ENCODE measurements at places on chromosomes 7 and 10. TPM values are rescaled to one million over a fixed set of nuclear protein-coding genes. Genes with fewer than 3 reads are reported as not detected.
A peak's percentile ranks its signal among the peaks of the same experiment; 100 is the strongest.

DNA sequence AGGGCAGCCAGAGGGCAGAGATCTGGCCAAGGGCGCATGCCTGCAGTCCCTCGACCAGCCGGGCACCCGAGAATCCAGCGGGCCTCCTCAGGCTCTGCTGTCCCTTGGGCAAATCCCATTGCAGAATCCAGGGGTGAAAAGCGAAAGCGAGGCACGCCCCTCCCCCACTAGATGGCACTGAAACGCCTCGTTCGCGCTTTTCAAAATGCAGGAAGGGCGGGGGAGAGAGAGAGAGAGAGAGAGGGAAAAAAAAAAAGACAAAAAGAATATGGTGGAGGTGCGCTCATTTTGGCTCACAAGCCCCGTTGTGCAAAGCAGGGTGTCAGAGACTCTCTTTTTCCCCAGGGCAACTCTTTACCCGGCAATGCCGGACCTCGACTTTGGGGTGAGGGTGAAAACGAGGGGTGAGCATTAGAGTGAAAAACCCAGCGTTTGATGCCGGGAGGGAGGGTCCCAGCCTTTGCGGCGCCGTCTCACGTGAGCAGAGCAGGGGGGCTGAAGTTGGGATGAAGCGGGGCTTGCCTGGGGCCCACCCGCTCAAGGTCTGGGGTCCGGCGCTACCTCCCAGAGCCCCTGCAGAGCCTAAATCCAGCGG, 2.5 kb upstream of the TMEM178B start:
- H3K4me1 ChIP-seq: peaks cover 33% of the 10 kb centered on the region
- DNase-seq: peak; percentile 94
- H3K36me3 ChIP-seq: no peaks in the 10 kb centered on the region
- H3K27ac ChIP-seq: no peak overlapping the region

DNA sequence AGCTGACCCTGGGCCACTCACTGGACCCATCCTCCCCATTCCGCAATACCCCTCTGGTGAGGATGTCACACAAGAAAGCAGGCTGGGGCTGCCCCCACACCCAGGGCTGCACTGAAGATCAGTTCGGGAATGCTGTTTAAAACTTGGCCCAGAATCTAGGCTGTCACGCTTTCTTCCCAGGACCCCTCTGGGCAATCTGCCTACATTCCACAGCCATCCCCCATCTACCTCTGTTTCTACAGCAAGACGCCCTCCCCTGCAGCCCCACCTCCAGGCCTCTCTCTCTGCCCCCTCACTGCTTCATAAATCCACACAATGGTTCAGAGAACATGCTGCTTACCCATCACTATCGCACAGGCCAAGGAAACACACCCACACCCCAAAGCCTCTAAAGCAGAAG, 36.1 kb downstream of the XPNPEP1 start:
- no peaks in the 10 kb centered on the region for H3K27me3 ChIP-seq
- H3K27ac ChIP-seq: no peak overlapping the region
- peaks cover 8% of the 10 kb centered on the region for H3K36me3 ChIP-seq
- DNase-seq: no peak
- H3K4me1 ChIP-seq: peaks cover 8% of the 10 kb centered on the region

GRCh38 chr10:22761569-22762220, 47.3 kb upstream of the PIP4K2A start:
- no peak overlapping the region for H3K4me3 ChIP-seq
- no peaks in the 10 kb centered on the region for H3K27me3 ChIP-seq
- H3K27ac ChIP-seq: no peak overlapping the region
- DNase-seq: no peak

GRCh38 chr10:6463366-6463765, 116.7 kb downstream of the PRKCQ start:
- no peak overlapping the region for H3K4me3 ChIP-seq
- H3K27ac ChIP-seq: no peak overlapping the region
- no peaks in the 10 kb centered on the region for H3K27me3 ChIP-seq
- DNase-seq: no peak

GRCh38 chr10:6067457-6067856, 5.3 kb upstream of the IL2RA start:
- H3K36me3 ChIP-seq: no peaks in the 10 kb centered on the region
- DNase-seq: no peak
- no peaks in the 10 kb centered on the region for H3K27me3 ChIP-seq

DNA sequence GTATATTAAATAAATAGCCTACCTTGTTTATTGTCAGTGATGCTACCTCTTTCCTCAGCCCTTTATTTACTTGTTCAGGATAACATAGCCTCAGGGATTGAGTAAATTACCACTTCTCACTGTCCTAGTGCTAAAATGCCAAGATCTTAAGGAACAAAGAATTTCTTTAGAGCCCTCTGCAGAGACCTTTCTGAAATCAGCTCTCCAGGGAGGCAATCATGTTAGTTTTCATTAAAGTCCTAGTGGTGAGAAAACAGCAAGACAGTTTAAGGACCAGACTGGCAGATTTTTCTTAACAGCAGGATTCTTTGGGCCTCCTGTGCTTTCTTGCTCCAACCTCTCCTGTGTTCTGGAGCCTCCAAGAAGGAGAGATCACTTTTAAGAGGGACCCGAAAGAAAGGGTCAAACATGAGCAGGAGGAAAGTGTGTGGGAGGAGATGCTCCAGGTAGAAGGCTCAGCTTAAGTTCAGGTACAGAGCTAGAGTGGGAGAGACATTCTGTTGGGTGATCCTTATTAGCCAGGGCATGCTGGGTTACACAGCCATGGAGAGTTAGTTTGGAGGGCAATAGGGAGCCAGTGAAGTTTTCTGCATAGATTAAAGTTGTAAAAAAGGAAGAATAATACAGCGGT, 1.2 kb upstream of the PLCE1 start:
- H3K27me3 ChIP-seq: peaks cover 69% of the 10 kb centered on the region
- no peaks in the 10 kb centered on the region for H3K36me3 ChIP-seq
- H3K4me3 ChIP-seq: no peak overlapping the region
- H3K4me1 ChIP-seq: 0 out of 2 replicates have a peak, but pooled peaks cover 3% of the 10 kb centered on the region

DNA sequence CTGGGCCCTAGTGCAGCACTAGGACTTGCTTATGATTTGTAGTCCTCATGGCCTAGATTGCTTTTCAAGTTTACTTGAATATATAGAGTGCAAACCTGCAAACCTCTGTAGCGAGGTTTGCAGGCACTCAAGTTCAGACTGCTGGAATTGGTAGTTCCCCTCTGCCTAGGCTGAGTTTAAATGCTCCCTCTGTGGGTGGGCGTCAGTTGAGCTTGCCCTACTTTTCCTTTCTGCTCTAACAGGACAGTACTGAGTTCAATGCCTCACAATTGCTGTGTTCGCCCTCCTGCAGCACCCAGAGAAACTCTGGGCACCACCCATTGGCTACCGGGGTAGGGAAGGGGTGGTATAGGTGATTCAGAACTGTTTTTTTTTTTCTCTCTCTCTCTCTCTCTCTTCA, 31.6 kb downstream of the MYO3A start:
- H3K4me1 ChIP-seq: no peaks in the 10 kb centered on the region
- no peak overlapping the region for H3K4me3 ChIP-seq
- no peaks in the 10 kb centered on the region for H3K36me3 ChIP-seq
- peak; percentile 11 for DNase-seq
- no peaks in the 10 kb centered on the region for H3K27me3 ChIP-seq
- H3K27ac ChIP-seq: no peak overlapping the region

PKD1L1 gene
- total RNA-seq: 0.03 TPM

- H3K27ac ChIP-seq: no peak overlapping the region
- DNase-seq: no peak
- H3K4me3 ChIP-seq: no peak overlapping the region
- no peaks in the 10 kb centered on the region for H3K36me3 ChIP-seq
- no peaks in the 10 kb centered on the region for H3K27me3 ChIP-seq
These were observed 62.3 kb upstream of the FAM133B start for GRCh38 chr7:92652536-92652935.

DNA sequence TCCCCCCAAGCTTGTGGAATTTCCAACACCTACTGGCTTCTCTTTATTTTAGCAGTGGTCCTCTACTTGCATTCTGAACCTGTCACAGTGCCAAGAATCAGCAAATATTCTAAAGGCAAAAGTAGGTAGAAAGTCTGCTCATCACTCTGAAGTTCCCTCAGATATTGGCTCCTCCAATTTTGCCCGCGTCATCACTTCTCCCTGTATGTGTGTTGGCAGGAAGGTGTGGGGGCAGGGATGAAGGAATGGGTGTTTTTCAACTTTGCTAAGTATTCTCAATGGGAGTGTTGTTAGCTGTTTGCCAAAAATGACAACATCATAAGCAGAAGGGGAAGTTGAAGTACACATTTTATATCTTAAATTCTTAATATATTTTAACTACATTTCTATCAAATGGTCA, 226.2 kb downstream of the POLR1F start:
- H3K27ac ChIP-seq: no peak overlapping the region
- no peaks in the 10 kb centered on the region for H3K27me3 ChIP-seq
- 0 out of 2 replicates have a peak, but pooled peaks cover 4% of the 10 kb centered on the region for H3K4me1 ChIP-seq
- DNase-seq: no peak
- H3K36me3 ChIP-seq: 0 out of 2 replicates have a peak, but pooled peaks cover 3% of the 10 kb centered on the region

CALHM1 gene
- 0.93 TPM for total RNA-seq

Data from GM23338 (cell line).